IPS DF 19.7 (cell line): ENCODE measurements at places on chromosomes 11 and 22.

- no peak for DNase-seq
Observed at GRCh38 chr11:19389787-19390303, 149.1 kb upstream of the E2F8 start.

- no peak for DNase-seq
Observed at GRCh38 chr11:108562746-108563581, 30.6 kb downstream of the EXPH5 start.

DNA sequence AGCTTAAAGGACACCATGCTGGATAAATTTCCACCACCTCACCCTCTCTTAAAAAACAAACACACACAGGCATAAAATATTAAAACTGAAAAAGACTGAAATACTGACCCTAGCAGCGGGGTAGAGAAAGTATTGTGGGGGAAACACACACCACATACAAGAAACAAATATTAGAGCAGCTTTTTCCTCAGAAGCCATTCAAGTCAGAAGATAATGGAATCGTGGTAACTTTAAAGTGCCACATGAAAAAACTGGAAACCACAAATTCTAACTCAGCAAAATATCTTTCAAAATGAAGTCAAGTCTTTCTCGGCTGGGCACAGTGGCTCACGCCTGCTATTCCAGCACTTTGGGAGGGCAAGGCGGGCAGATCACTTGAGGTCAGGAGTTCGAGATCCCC lies 223.2 kb downstream of the DYNC2H1 start:
- DNase-seq: no peak

- no peak for DNase-seq
Observed at GRCh38 chr11:75380716-75381420, 18.4 kb upstream of the RPS3 start.

- no peak for DNase-seq
Observed at GRCh38 chr11:23991165-23991539, 505.7 kb upstream of the LUZP2 start.

- no peak for DNase-seq
Observed at GRCh38 chr22:43013355-43014315, 1.3 kb downstream of the PACSIN2 start.

GRCh38 chr11:61023086-61023965 lies 51.8 kb downstream of the CD6 start:
- no peak for DNase-seq

DNA sequence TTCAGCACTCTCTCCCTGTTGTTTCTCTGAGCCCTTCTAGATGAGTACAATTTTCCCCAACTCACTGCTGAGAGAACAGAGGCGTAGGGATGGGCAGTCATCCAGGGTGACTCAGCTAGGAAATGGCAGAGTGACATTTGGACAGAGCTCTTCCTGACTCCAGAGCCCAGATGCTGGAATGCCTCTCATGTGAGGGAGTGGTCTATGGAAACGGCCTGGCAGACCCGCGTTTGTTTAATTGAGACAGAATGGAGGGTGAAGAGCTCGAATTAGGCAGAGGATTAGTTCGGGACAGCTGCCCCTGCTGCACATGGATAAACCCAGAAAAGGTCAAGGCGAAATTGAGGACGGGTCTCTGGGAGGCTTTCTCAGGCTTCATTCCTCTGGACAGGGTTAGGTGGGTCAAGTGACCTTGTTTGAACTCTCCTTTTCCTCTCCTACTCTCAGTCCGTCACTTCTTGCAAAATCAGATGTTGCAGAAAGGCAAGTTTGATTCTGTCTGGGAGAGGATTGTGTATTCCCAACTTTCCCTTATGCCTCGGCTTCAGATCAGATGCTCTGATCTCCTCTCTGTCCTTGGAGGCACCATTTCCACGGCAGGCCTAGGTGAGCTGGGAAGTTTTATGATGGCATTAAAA lies 7.6 kb upstream of the LMO2 start:
- no peak for DNase-seq

DNA sequence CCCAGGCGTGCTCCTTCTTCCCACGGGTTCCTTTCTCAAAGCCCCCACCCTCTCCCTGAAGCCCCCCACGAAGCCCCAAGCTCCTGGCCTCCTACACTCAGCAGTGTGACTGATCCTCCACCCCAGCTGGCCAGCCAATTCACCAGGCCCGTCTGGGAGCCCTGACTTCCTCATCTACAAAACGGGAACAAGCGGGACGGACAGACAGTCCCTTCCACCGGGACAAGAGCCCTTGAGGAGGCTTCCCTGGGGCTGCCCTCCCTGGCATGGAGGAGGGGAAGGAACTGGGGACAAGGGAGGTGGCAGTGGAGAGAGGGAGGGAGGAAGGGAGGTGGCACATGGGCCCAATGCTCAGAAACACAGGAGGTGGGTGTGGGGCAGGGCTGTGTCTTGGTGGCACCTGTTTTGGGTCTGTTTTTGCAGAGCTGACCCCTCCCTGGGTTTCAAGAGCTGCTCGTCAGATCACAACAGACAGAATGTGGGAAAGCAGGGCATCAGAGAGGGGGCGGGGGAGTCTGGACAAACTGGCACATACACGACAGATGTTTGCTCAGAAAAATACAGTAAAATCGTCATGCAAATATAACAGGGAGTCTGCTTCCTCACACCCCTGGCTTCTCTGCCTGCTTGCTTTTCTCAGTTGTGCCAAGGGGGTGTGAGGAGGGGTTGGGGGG lies 56.8 kb downstream of the ELFN2 start:
- DNase-seq: no peak
